Activated T-helper 2 cell treated with anti-CD3 and anti-CD28 coated beads, Interferon-gamma antibody, Interleukin-2, Interleukin-4, amounts not matched to agents 10 μg/mL and 5 μg/mL and 100 μg/mL, durations not matched to agents 14 hours and 24 hours and 36 hours (primary cell): ENCODE measurements at places on chromosomes 1 and 21. TPM values are rescaled to one million over a fixed set of nuclear protein-coding genes. Genes with fewer than 3 reads are reported as not detected.

DNA sequence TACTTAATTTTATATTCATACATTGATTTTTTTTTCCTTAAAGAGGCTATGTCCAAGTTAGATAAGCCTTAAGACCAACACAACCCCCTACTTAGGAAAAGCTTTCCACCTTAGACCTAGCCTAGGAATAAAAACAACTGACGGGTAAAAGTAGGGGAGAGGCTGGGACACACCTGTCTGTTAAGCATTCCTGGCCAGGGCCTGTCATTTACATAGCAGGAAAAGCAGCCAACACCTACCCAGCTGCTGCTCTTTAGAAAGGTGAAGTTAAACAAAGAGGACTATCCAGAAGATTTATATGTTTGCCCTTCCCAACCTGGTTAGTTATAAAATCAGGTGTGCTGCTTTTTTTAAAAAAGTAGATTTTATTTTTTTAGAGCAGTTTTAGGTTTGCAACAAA, 29.1 kb upstream of the SAMD13 start:
- H3K27ac ChIP-seq: no peak overlapping the region
- DNase-seq: no peak
- no peaks in the 10 kb centered on the region for H3K36me3 ChIP-seq
- peaks cover 3% of the 10 kb centered on the region for H3K27me3 ChIP-seq
- peaks cover 7% of the 10 kb centered on the region for H3K4me1 ChIP-seq

Gene C8A
- total RNA-seq: not detected in 2 replicates

DNA sequence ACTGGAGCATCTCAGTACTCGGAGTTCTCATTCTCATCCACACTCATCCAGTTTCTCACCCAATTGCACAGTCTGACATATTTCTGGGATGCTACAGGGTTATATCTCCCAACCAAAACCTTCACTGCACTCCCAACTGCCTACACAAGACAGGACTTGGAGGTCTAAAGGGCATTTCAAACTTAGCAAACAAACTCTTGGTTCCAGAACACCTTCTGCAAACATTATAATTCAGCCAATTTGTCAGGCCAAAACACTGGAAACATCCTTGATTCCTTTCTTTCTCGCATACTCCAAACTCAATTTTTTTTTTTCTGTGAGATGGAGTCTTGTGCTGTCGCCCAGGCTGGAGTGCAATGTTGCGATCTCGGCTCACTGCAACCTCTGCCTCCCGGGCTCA, 7.9 kb downstream of the SLAMF1 start:
- peak overlapping the region; percentile 71 for H3K4me3 ChIP-seq
- H3K36me3 ChIP-seq: peaks cover 88% of the 10 kb centered on the region
- peak overlapping the region; percentile 94 for H3K27ac ChIP-seq
- H3K27me3 ChIP-seq: no peaks in the 10 kb centered on the region
- peaks cover 84% of the 10 kb centered on the region for H3K4me1 ChIP-seq

DNA sequence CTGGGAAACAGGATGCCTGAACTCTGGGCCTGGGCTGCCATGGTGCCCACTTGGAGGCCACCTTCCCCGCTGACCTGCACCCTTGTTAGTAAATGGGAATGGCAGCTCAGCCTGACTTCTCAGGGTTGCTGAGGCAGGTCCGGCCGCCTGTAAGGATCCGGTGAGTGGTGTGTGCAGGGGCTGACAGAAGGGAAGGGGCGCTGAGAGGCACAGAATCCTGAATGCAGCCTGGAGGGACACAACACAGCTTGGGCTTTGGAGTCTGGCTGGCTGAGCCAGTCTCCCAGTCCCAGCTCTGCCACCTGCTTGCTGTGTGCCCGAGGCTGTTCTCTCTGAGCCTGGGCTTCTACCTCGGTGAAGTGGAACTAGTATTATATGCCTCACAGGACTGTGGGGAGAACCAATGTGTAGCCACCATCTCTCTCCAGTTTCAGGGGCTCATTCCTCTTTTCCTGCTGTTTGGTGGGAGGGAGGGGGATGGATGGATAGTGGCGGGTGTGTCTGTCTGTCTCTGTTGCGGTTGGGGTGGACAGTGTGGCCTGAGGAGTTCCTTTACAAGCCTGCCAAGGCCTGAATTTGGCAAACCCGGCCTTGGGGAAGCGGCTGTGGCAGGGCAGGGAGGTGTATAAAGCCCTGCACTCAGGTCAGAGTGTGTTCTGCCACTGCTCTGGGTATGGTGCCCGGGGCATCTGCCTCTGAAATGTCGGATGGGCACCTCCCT, 18.0 kb downstream of the ADORA1 start:
- DNase-seq: no peak
- H3K27me3 ChIP-seq: peaks cover 4% of the 10 kb centered on the region
- H3K4me3 ChIP-seq: no peak overlapping the region
- no peaks in the 10 kb centered on the region for H3K36me3 ChIP-seq

Gene CDA
- not detected in 2 replicates for total RNA-seq

DNA sequence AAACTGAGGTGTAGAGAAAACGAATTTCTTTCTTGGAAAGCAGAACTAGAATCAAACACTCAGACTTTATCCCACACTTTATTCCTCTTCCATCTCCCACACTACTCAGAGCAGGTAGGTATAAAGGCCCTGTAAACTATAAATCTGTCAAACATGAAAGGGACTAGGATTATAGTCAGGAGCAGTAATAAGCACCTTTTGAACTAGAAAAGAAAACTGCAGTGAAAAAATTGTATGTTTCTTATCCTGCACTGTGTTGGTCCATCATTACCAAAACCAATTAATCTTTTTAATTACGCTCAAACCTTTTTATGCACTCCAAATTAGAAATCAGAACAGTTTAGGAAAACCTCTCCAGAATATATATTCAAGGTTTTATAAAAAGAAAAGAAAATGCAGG, 47.6 kb downstream of the LPAR3 start:
- no peaks in the 10 kb centered on the region for H3K36me3 ChIP-seq
- peaks cover 2% of the 10 kb centered on the region for H3K4me1 ChIP-seq
- no peak overlapping the region for H3K4me3 ChIP-seq
- peaks cover 13% of the 10 kb centered on the region for H3K27me3 ChIP-seq

DNA sequence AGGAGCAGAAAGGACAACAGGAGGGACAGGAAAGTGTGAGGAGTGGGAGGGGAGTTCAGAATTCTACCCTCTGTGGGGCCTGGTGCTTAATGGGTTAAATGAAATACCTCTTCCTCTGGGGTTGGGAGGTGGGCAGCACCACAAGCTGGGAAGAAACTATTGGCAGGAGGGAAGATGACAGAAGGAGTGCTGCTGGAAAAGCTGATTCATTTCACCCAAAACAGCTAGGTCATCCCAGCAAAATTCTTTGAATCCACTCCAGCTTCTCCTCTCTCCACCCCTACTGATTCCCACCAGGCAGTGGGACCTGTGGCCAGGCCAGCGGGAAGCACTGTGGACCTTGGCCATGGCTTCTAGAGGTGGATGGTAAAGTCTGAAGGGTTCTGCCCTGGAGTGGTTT, 12.8 kb downstream of the BCAN start:
- H3K27ac ChIP-seq: no peak overlapping the region
- H3K27me3 ChIP-seq: peaks cover 40% of the 10 kb centered on the region

DNA sequence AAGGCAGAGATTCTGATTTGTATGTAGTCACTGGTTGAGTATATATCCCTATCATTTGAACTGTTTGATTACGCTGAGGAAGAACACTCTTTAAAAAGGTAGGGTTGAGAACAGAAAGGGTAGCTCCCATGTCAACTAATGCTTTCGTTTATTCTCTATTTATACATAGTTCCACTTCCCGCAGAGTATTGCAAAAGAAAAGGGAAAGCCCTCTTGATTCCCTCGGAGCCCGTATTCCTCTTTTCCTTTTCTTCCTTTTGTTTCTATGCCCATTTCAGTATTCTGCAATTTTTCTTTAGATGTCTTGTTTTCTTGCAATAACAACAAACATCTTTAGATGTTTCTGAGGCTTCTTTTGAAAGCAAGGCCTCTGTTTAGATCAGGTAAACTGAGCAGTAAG, 78.2 kb downstream of the DNTTIP2 start:
- no peaks in the 10 kb centered on the region for H3K36me3 ChIP-seq
- H3K27ac ChIP-seq: no peak overlapping the region
- no peak overlapping the region for H3K4me3 ChIP-seq
- no peaks in the 10 kb centered on the region for H3K4me1 ChIP-seq
- DNase-seq: no peak
- H3K27me3 ChIP-seq: peaks cover 26% of the 10 kb centered on the region

GRCh38 chr1:172273647-172274396, 146.7 kb upstream of the C1orf105 start:
- H3K27me3 ChIP-seq: no peaks in the 10 kb centered on the region
- DNase-seq: no peak
- no peaks in the 10 kb centered on the region for H3K36me3 ChIP-seq
- H3K4me1 ChIP-seq: peaks cover 50% of the 10 kb centered on the region
- H3K4me3 ChIP-seq: no peak overlapping the region

GRCh38 chr1:55741516-55741915, 526.4 kb upstream of the USP24 start:
- no peak overlapping the region for H3K4me3 ChIP-seq
- no peak for DNase-seq
- H3K36me3 ChIP-seq: no peaks in the 10 kb centered on the region
- H3K27ac ChIP-seq: no peak overlapping the region
- H3K27me3 ChIP-seq: no peaks in the 10 kb centered on the region
